ENCODE measurements at places on chromosomes 7 and 10. TPM values are rescaled to one million over a fixed set of nuclear protein-coding genes. Genes with fewer than 3 reads are reported as not detected.

Gene GBX1
- total RNA-seq, result not detected

Gene UBE2D1
- 15.8 TPM for total RNA-seq

Gene GIMAP8
- 6.6 TPM for total RNA-seq

Gene PHF14
- 33.4 TPM for total RNA-seq

Gene BAZ1B
- total RNA-seq, result 115 TPM

Gene FBXO24
- total RNA-seq, result 0.36 TPM

Gene STAG3
- total RNA-seq, result 6.2 TPM

Gene NODAL
- not detected for total RNA-seq

Gene PAX4
- not detected for total RNA-seq

Gene SH2B2
- 2.2 TPM for total RNA-seq

Gene YKT6
- total RNA-seq, result 81.0 TPM

Gene HILPDA
- total RNA-seq, result 53.1 TPM

Gene HTR5A
- not detected for total RNA-seq

Gene MTURN
- 5.4 TPM for total RNA-seq

Gene INA
- total RNA-seq, result 0.82 TPM

Gene TLL2
- not detected for total RNA-seq

Gene PNLIPRP3
- not detected for total RNA-seq

Gene ARHGAP22
- total RNA-seq, result not detected

Gene BRAF
- 28.4 TPM for total RNA-seq

Gene MYO3A
- total RNA-seq, result not detected

Gene CD36
- not detected for total RNA-seq

Gene RET
- 0.04 TPM for total RNA-seq

Gene CPA5
- total RNA-seq, result 2.1 TPM

Gene FXYD4
- total RNA-seq, result not detected

Gene MBL2
- not detected for total RNA-seq

Gene OPTN
- 44.0 TPM for total RNA-seq

Gene LRMDA
- not detected for total RNA-seq

Gene CLDN4
- not detected for total RNA-seq

Gene SPDYE1
- total RNA-seq, result not detected

Gene TRIM4
- total RNA-seq, result 25.5 TPM

Gene EGFR
- not detected for total RNA-seq

Gene TLX1
- not detected for total RNA-seq

Gene CALML3
- not detected for total RNA-seq

Gene GJD4
- total RNA-seq, result not detected

Gene KCNH2
- total RNA-seq, result 0.11 TPM

Gene SEMA3D
- total RNA-seq, result not detected

Gene PPP1R3A
- not detected for total RNA-seq

Gene ZNF33A
- 20.5 TPM for total RNA-seq

Gene IFIT2
- 1.3 TPM for total RNA-seq

Gene WBP1L
- 12.7 TPM for total RNA-seq

Gene TMEM225B
- 0.80 TPM for total RNA-seq

Gene LRRC61
- 27.4 TPM for total RNA-seq

Gene NRCAM
- total RNA-seq, result 0.34 TPM

Gene ANKRD30A
- total RNA-seq, result not detected

Gene AGR2
- total RNA-seq, result not detected

Gene VIPR2
- total RNA-seq, result 0.19 TPM

Gene PODXL
- 1.1 TPM for total RNA-seq

Gene SAMD9L
- total RNA-seq, result 5.6 TPM

Gene VWDE
- 1.6 TPM for total RNA-seq

Gene MRLN
- not detected for total RNA-seq

Gene PDCD11
- 93.4 TPM for total RNA-seq

Gene ZNF786
- 7.5 TPM for total RNA-seq

Gene ABCB4
- total RNA-seq, result 0.30 TPM

Gene SNCG
- total RNA-seq, result not detected

Gene RAB18
- total RNA-seq, result 63.5 TPM

Gene CCDC3
- not detected for total RNA-seq

Gene HOXA5
- not detected for total RNA-seq
